ENCODE measurements at places on chromosomes 7 and 10.

DNA sequence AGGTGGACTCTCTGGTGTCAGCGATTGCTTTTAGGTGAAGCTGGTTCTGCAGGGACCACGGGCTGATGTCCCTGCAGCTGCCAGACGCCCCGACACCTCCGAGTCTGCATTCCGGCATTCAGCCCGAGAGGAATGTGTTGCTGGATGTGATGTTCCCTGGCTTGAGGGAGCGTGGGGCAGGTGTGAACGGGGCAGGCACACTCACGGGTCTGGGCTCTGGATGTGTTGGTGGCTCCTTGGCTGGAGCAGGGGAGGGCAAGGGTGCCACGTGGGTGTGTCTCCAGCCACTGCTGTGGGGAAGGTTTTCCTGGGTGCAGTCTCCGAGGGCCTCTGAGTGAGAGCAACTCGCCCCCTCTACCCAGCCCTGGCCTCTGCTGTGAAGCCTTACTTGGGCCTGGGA, 140.5 kb downstream of the CAMK1D start:
- DNase-seq, result no peak

DNA sequence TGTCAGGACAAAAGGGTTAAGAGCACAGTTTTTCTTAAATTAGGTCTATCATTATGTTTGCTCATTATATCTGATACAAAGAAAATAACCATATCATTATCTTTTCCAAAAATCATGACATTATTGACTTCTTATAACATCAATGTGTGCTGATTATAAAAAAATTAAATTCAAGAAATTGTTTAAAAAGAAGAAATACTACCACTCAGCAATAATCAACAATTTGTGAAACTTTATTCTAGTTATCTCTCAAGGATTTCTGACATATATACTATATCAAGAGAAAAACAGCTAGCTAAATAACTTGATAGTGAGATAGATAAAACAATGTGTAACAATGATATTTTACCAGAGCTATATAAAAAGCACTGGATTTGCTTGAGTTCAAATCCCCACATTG, 360.7 kb upstream of the PHF14 start:
- no peak for DNase-seq

DNA sequence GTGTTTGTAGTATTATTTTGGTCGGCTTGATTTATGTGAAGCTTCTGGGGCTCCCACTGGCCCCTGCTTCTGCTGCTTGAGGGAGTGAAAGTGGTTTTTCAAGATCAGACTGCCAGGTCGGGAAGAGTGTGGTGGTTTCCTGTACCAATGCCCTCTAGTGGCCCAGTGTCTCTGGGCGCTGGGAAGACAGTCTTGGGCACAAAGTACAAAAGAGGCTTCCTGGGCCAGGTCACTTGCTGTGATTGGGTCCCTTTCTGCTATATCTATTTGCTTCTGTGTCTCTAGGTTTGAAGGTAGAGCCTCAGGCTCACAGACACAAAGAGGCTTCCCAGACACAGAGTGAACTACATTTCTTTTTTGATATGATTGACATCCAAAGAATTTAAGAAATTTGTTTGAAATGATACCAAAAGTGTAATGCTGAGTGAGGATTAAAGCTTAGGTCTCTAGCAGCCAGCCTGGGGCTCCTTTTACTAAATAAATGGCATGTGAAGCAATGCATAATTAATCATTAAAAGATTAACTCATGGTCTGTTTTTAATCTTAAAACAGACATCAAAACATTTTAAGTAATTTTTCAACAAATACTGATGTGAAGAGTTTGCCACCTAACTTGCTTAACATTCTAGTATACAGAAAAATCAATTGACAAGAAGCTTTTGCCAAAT, 36.3 kb downstream of the ABCB1 start:
- no peak for DNase-seq

- DNase-seq, result no peak
Measured at GRCh38 chr10:67965456-67965855, 81.0 kb downstream of the SIRT1 start.

- DNase-seq, result no peak
Measured at GRCh38 chr7:65251851-65252620, 121.6 kb upstream of the ZNF92 start.

GRCh38 chr7:77538281-77539212, 1.5 kb downstream of the PTPN12 start:
- no peak for DNase-seq

Data from CD8-positive, alpha-beta memory T cell (primary cell).